ENCODE measurements at places on chromosomes 7 and 10.

GRCh38 chr7:140680886-140681285, 8.1 kb downstream of the ADCK2 start:
- DNase-seq: no peak

DNA sequence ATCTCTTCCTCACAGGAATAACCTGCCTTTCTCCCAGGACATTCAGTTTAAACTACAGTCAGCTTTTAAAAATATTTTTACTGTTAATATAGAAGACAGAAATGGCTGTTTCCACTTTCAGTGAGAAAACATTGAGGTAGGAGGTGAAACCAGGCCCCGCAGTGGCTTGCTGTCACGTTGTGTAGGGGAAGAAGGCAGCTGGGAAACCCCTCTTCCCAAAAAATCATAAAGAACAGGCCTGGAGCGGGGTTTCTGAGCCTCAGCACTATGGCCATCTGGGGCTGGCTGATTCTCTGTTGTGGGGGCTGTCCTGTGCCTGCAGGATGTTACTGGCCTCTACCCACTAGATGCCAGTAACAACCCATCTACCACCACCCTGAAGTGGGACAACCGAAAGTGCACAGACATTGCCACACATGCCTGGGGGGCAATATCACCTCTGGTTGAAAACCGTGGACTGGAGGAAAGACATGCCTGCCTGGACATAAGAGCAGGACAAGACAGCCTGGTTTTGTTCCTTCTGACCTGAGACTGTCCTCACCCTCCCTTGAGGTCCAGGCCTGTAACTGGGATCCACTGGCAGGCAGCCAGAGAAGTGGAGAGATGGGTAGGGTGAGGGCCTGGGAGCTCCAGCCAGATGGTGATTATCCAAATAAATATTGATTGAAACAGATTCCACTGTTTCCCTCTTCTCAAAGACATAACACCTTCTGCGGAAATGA, 43.9 kb downstream of the KCNH2 start:
- peak; percentile 89 for DNase-seq

- DNase-seq: no peak
Observed at GRCh38 chr7:106840342-106840741, 24.7 kb upstream of the PIK3CG start.

DNA sequence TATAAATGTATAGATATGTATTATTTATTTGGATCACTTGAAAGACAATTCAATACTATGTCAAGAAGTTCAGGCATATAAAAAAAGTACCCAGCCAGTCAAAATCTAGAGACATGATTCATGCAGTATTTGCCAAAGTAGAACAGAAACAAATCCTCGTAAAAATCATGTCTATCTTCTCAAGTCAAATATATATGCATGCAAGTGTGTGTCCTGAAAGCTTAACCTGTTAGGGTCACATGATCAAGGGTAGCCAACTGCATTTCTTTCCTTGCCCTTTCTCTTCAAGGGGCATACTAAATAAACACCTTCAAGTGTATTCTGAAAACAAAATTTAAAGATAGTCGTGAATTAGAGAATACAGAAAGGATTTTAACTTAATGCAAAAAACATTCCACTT, 107.0 kb downstream of the HIBADH start:
- DNase-seq: no peak

DNA sequence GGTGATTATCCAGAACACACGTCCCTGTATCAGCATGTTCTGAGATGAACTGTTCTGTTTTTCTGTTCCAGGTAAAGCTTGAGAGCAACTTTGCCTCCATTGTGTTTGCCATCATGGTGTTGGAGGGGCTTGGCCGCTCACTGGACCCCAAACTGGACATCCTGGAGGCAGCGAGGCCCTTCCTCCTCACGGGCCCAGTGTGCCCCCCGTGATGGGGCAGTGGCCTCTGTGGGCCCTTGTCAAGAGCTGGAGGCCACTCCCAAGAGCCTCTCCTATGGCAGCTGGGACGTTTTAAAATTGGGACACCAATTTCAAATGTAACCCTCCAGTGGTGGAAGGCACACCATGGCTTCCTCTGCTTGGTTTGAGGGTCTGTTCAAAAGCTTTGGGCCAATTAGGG, 1.9 kb upstream of the NDUFB2 start:
- DNase-seq: no peak

GRCh38 chr10:72702868-72703581, 11.1 kb downstream of the MCU start:
- peak; percentile 58 for DNase-seq

DNA sequence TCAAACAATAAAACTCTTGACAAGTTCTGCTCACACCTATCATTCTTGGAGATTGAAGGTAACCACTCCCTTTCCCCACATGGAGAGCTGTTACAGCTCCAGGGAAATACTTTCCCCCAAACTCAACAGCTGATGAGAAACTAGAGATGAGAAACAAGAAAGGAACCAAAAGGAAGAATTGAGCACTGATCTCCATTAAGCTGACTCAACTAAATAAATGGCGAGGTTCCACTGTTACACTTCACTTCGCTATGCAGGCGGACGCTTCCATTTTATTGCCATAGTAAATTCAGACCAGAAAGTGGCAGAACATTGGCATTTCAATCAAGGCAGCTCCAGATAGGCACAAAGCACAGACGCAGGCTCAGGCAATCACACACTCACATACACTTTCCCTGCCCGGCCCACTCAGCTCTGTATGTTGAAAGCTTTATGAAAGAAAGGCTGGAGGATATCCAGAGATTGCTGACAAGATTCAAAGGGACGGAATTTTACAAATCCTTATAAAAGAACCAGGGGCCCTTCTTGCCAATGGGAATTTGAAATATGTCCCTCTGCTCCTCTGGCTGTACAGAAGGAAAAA, 11.5 kb upstream of the YAE1 start:
- no peak for DNase-seq

DNA sequence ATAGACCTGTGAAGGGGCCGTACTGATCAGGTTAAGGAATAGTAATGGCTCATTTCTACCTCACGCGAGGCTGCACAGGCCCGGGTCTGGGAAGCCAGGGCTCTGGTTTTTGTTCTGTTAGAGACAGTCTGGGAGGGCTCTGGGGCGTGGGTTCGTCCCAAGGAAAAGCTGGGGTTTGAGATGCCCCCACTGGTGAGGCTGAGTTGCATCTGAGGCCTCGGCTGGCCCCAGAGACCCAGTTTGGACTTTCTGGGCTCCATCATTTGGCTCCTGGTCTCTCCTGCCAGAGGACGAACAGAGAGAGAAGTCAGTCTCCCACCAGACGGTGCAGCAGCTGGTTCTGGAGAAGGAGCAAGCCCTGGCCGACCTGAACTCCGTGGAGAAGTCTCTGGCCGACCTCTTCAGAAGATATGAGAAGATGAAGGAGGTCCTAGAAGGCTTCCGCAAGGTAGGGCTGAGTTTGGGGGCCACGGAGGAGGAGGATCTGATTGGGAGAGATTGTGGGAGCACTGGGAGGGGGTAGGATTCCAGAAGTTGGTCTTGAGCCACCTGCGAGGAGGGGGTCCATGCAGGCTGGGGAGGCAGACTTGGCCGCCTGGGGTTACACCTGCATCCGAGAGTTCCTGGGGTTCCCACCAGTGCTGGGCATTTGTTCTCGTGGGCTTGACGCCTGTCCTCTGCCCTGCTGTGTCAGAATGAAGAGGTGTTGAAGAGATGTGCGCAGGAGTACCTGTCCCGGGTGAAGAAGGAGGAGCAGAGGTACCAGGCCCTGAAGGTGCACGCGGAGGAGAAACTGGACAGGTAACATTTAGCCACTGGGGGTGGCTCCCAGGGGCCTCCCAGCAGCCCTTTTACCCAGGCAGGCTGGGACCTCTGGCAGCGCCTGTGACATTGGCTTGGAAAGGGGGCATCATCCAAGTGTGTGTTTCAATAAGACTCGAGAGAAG, 22.5 kb upstream of the BTBD16 start:
- DNase-seq: no peak

DNA sequence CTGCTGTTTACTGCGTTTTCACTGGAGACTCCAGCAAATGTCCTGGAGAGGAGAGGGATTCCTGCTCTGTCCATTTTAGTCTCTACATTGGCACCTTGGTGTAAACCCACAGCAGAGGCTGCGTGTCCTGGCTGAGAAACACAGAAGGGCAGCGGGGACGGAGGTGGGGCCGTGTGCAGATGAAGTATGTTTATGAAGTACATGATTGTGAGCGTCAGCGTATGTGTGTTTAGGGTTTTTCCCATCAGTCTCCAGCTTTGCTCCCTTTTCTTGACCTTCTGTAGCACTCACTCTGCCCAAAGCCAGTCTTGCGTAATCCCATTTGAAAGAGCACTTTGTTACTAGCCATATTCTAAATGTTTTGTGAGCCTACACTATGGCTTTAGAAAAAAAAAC, 750.7 kb upstream of the SORCS1 start:
- DNase-seq: peak; percentile 51
